ENCODE measurements at places on chromosomes 3 and 15.

GRCh38 chr15:74259292-74259648 lies 23.1 kb downstream of the CCDC33 start:
- no peak for DNase-seq

DNA sequence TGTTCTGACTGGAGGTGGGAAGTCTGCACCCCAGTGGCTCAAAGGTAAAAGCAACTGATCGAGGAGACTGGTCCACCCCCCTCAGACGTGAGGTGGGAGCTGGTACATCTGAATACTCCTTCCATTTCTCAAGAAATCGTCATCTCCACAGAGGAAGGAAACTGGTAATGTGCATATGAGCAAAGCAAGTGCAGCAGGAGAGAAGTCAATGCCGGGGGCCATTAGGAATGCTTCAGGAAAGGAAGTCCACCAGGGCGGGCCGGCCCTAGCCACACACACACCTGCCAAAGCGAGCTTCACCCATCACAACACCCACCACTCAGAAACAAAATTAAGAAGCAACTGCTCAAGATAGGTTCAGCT lies 8.5 kb downstream of the TBC1D2B start:
- DNase-seq = no peak

DNA sequence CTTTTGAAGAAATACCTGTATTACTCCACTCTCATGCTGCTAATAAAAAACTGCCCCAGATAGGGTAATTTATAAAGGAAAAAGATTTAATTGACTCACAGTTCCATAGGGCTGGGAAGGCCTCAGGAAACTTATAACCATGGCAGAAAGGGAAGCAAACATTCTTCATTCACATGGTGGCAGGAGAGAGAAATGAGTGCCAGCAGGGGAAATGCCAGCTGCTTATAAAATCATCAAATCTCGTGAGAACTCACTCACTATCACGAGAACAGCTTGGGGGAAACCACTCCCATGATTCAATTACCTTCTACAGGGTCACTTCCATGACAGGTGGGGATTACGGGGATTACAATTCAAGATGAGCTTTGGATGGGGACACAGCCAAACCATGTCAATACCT lies 18.7 kb downstream of the MFSD1 start:
- DNase-seq = no peak

DNA sequence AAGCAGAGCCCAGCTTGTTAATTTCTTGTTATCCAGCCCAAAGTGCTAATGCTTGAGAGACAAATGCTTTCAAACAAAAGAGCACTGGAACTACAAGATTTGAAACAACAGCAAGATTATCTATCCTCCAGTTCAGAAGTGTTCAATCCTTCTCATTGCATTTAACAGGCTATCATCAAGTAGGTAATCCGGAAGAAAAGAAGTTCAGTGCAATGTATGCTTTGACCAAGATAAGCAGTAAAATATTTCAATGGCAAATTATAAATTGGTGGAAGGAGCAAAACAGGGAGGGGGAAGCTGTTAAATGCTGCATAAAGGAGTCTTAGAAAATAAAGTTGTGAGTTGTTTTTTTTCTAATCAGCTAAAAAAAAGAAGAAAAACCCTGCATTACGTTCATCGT lies 8.8 kb downstream of the LRIG1 start:
- no peak for DNase-seq

DNA sequence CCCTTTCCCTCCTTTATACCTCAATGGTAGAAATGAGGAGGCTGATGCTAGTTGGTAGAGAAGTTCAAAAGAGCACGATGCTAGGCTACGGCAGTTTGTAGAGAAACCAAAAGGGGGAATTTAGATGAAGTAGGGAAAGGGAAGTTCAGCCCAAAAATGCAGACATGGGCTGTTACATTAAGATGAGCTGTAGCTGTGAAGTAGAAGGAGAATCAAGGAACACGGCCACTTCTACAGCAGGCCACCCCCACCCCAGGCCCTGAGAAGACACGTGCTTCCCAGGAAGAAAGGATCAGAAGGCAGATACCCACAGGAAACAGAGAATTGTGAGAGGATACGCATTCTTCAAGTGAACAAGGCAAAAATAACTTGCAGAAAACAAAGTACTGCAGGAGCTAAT lies 2.1 kb upstream of the PARP14 start:
- no peak for DNase-seq

DNA sequence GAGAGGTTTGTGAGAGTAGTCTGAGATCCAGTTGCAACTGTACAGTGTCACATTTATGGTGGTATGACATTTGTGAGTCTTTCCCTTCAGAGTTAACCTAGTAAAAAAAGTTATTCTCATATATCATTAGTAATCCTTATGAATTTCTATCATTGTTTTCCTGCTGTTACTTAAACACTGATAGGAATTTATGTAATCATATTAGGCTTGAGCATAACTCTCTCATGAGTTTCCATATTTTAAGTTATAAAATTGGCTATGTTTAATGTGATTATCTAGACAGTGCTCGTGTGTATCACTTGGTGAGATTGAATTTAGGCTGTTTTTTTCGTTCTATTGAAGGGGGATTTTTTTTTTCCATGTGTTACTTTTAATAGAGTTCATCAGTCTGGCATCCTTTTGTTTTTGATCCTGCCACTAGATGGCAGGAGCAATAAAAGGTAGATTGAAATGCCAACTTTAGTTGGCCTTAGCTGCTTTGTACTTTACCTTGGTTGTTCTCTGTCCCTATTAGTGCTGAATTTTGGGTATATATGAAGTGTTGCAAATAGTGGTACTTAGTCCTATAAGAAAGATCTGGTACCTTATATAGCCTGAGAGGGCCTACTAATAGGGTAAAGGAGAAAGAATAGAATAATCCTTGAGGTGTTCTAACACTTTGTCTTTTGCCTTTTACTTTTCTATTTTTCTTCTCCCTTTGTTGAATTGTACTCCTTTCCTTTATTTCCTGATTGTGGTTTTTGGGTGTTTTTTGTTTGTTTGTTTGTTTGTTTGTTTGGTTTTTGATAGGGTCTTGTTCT lies 17.9 kb downstream of the STT3B start:
- DNase-seq = no peak

GRCh38 chr3:102092617-102093466 lies 243.5 kb downstream of the NFKBIZ start:
- DNase-seq = no peak

- DNase-seq = no peak
Observed at GRCh38 chr3:56342475-56342874, 125.8 kb downstream of the ERC2 start.

- no peak for DNase-seq
Observed at GRCh38 chr3:105527949-105528348, 161.2 kb downstream of the ALCAM start.

DNA sequence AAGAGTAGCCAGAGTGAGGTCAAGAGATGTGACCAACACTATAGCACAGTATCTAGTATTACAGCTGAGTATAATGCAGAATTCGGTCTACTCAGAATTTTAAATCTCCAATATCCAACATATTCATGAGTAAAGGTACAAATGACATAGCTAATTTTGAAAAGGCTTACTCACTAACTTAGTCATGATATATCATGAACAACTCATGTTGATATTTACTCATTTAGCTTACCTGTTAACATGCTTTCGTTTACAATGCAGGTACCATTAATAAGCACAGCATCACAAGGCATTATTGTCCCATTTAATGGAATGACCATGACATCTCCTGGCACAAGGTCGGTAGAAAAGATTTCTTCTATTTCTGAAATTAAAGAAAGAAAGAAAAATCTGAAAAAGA lies 36.9 kb downstream of the ATP13A3 start:
- DNase-seq = no peak

DNA sequence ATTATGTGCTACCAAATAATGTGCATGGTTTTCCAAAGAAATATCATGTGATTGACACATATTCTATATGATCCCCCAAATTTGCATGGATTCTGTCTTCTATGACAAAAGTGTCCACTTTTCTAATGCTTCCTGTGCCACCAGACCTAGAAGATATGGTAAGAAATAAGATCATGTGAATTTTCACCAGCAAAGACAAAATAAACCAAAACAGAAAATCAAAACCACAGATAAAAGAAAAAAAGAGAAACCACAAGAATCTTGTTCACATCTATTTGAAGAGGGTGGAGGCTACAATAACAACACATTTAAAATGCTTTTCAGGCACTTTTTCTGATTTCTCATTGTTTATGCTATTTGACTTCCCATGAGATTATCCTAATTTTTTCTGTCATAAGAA lies 303.4 kb downstream of the DIPK2A start:
- no peak for DNase-seq

GRCh38 chr15:90957791-90958190 lies 3.1 kb downstream of the RCCD1 start:
- DNase-seq = no peak

- no peak for DNase-seq
Observed at GRCh38 chr3:42601896-42602581, 1.6 kb downstream of the NKTR start.

Measured in stimulated activated CD4-positive, alpha-beta T cell treated with anti-CD3 and anti-CD28 coated beads, Interleukin-2, amount 100 ng/mL, for 24 hours (primary cell).